ENCODE measurements at places on chromosomes 4 and X.

DNA sequence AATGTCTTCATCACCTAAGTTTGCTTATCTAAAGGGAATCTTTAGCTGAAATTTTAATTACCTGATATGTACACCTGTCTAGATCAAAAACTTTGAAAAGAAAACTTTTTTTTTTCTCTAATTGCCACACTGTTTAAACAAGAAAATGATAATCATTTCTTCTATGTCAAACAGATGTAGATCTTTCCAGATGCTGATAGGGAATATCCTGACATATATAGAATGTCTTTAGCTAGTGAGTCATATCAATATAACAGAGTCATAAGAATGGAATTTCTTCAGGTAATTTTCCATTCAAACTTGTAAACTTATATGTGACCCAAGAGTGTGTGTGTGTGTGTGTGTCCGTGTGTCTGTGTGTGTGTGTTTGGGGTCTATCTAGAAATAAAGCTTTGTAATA is 271.9 kb downstream of the GPM6A start:
- no peak for DNase-seq

GRCh38 chr4:8247047-8247930 is 22.3 kb upstream of the HTRA3 start:
- no peak for DNase-seq

GRCh38 chr4:134780244-134780643 is 578.7 kb upstream of the PABPC4L start:
- no peak for DNase-seq

- no peak for DNase-seq
Measured at GRCh38 chrX:68676335-68676734, 28.9 kb downstream of the STARD8 start.

DNA sequence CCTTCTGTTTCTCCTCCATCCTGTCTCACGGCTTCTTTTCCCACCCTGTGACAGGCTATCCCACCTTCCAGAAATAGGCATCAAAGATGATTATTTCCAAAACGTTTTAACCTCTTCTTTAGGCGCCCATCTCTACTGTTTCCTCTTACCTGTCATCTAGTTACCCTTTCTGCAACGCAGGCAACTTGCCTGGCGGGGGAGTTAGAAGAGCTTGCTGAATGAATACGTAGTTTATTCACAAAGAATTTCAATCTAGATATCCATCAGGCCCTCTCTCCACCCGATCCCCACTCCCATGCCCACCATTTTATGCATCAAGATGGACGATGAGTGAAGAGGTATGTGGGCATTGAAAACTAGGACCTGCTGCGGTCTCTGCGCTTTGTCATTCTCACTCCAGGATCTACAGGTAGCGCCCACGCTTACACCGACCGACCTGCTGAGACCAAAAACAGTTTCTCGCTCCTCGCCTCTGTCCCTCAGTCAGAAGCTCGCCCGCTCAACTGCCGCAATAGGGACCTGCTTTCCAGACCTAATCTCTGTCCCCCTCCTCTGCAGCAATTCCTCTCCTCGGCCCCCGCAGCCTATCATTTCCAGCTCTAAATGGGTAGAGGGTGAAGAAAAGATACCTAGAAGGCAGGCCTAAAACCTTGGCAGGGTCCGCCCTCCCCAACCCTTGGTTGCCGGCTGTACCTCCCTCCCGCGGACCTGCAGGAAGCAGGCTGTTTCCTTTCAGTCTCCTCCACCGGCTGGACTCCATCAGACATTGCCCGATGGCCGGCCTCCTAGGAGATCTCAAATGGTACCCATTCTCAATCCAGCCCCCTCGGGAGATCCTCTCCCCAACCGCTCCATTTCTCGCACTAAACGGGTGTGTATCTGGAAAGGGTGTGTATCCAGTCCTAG is 624 bp downstream of the BEX5 start:
- no peak for DNase-seq

Data from NCI-H446 treated with DMSO at 0.1 percent for 48 hours (cell line).